ENCODE measurements at places on chromosomes 7 and 10. TPM values are rescaled to one million over a fixed set of nuclear protein-coding genes. Genes with fewer than 3 reads are reported as not detected.

DNA sequence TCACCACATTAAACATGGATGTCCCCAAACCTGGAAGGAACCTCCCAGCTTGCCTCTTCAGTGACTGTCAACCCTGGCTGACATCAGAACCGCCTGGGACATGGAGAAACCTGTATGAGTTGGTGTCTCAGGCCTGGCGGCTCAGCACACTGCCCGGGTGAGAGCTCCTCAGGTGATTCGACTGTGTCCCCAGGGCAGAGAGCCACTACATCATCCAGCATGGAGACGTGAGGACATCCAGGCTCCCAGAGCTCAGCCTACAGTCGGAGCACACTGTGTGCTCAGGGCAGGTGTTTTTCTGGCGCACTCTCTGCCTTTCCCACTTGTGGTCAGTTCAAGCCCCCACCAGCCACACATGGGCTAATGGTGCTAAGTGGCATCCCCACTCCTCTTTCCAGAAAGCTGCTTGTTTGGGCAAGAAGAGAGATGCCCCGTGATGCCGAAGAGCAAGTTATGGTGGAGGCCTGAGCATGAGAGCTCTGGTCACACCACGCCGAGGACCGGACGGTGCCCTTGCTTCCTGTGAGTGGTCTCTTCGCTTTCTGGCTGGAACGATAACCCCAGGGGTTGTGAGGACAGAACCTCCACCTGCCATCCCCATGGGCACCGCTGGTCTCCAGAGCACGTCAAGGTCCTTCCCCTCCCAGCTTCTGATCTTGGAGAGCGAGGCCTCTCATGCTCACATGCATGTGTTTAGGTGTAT, 38.5 kb downstream of the AMZ1 start:
- no peak for DNase-seq

DNA sequence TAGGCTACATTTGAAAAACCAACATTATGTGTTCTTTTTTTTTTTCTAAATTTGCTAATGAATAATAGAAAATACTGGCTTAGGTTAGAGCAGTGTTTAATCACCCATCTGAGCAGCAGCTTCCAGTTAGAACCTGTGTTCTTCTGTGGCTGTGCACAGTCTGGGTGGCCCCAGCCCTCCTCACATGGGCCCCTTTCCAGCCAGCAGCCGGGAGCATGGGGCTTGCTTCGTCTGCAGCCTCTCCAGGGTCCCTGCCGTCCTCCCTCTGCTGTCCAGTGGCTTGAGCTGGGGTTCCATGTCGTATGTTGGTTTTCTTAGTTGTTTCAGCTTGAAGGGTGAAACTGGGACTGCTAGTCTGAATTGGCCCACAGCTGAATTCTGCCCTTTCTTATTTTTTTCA, 37.3 kb downstream of the BNIP3 start:
- no peak for DNase-seq

GRCh38 chr10:59078978-59079377, 97.5 kb upstream of the PHYHIPL start:
- DNase-seq, result no peak

DNA sequence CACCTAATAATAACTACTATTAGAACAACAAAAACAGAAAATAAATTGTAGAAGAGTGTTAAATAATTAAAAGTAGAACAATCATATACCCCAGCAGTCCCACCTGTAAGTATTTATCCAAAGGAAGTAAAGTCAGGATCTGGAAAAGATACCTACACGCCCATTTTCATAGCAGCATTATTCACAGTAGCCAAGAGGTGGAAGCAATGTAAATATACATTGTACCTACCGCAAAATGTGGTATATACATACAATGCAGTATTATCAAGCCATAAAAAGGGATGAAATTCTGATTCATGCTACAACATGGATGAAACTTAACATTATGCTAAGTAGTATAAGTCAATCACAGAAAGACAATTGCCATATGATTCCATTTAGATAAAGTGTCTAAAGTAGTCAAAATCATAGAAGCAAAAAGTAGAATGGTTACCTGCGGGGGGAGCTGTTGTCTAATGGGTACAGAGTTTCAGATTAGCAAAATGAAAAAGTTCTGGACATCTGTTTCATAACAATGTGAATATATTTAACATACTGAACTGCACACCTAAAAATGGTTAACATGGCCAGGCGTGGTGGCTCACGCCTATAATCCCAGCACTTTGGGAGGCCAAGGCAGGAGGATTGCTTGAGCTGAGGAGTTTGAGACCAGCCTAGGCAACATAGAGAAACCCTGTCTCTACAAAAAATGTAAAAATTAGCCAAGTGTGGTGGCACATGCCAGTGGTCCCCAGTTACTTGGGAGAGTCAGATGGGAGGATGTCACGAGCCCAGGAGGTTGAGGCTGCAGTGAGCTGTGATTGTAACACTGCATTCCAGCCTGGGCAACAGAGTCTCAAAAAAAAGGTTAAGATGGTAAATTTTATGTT, 6.0 kb upstream of the TMED4 start:
- peak; percentile 28 for DNase-seq

- DNase-seq, result peak; percentile 51
Measured at GRCh38 chr10:102461187-102462054, 10.1 kb upstream of the C10orf95 start.

GRCh38 chr10:79890469-79890868, 58.4 kb downstream of the SFTPD start:
- no peak for DNase-seq

DNA sequence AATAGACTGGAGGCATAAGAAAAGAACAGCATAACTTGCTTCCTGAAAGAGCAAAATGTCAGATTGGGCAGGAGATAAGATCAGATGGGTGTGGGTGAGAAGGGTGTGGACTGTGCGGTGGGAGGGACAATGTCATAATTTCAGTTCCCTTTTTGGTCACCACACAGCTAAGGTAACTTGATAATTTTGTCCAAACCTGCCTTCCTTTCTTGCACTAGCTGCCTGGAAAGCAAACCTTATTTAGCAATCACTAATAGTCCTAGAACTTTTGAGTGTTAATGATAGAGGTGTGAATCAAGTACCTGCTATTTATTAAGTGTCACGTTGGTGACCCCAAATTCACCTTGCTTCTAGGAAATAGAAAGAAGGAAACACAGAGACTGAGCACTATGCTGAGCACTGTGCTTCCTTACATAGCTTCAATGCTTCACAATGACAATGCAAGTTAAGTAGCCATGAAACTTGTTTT, 72.4 kb upstream of the SP4 start:
- no peak for DNase-seq

- no peak for DNase-seq
Measured at GRCh38 chr7:86928308-86928707, 131.1 kb downstream of the ELAPOR2 start.

DNA sequence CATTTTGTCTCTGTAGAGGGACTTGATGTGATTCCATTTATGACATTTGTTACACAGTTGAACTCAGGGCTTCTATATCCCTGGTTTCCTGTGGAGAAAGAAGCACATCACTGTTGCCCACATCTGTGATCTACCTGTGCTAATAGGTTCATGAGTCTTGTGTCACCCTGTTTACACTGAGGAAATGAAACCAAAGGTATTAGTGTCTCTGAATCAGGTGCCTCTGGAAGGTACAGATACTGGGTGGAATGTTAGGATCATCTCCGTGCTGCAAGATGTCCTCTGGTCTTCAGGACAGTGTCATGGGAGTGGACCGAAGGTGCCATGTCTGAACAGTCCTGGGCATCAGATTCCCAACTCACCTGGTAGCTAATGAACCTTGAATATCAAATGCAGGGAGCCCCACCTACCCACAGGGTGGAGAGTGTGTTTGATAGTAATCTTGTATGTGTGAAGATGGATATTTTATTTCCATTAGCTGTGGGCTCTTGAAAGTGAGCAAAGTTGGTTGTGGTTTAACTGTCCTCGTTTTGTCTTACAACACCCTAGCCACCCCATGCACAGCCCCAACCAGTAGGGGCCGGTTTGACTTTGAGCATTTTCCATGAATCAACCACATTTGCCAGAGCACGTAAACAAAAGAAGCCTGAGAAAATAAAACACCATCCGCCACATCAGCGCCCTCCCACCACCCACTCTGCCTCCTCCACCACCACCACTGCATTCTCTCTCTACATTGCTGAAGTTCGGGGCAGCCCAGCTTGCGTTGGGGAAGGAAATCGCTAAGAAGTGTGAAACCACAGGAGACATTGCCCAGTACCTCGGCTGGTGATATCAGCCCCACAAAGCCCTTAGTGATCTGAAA, 40.7 kb downstream of the TARP start:
- DNase-seq, result peak; percentile 71

DNA sequence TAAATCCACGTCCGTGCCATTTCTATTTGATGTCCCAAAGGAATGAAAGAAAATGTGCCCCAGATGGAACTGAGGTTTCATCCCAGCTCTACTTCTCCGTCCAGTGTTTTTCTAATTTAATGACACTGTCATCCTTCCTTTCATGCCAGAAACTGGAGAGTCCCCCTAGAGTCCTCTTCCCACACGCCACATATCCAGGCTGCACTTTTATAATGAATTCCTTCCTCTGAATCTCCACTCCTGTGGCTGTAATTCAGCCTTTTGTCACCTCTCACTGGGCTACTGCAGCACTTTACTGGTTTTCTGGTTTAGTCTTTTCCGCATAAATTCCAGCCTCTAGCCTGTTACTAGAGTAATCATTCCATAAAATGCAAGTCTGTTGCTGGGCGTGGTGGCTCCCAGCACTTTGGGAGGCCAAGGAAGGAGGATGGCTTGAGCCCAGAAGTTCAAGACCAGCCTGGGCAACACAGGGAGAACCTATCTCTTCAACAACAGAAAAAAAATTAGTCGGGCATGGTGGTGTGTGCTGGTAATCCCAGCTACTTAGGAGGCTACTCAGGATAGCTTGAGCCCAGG, 142.6 kb upstream of the RHEB start:
- DNase-seq, result no peak

- no peak for DNase-seq
Measured at GRCh38 chr7:55242613-55243012, 122.5 kb upstream of the LANCL2 start.

DNA sequence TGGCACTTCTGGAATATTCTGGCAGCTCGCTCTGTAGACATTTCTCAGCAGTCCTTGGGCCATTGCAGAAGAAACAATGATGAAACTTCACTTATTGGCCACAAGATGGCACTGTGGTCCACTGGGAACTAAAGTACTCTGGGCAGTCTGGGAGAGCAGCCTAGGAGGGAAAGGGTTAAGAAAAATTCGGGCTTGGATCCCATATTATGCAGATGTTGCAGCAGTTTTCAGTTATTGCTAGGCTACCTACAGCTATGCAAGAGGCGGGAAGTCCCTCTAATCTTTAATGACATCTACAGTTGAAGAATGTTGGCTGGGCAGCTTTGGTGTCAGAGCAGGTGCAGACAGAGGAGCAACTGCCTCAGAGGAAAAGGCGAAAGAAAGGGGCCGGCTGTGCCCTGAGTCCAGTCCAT, 201.7 kb upstream of the PRSS58 start:
- DNase-seq, result peak; percentile 70

- DNase-seq, result peak; percentile 50
Measured at GRCh38 chr7:80307227-80307856, 172.7 kb downstream of the GNAI1 start.

- DNase-seq, result peak; percentile 57
Measured at GRCh38 chr10:31099664-31100063, 68.0 kb upstream of the ZNF438 start.

GRCh38 chr10:62813453-62813852, 2.7 kb downstream of the EGR2 start:
- no peak for DNase-seq

DNA sequence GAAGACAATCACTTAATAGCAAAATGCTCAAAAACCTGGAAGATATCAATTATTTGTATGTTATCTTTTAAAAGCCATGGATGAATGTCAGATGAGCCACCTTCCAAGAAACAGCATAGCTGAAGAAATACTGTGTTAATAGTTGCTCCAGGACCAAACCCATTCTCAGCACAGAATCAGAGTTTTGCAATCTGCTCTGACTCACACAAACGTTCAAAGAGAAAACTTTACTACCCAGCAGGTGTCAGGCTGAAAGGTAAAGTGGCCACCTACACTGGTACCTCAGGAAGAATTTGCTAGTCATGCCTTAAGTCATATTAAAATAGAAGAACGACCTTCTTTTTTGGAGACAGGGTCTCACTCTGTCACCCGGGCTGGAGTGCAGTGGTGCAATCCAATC, 526.5 kb downstream of the PARD3 start:
- peak; percentile 27 for DNase-seq

DNA sequence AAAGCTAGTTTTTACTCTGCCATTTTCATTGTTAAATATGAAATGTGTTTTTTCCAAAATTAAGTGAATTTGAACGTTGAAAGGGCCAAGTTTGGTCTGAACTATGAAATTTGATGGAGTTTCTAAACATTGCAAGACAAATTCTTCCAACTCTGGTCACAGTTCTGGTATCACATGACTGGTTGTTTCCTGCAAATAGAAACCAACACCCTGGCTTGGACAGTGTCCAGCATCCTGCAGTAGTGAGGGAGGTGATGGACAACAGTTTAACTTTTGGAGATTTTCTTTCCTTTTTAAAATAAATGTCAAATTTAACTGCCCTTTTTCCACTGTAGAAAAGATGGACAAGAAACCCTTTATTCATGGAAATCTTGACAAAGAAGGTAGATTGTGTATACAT, 54.8 kb upstream of the AGBL3 start:
- DNase-seq, result no peak

GRCh38 chr10:97584060-97584797, at the start of gene HOGA1:
Gene HOGA1 (plus strand): TSS chr10:97584389. CDS start chr10:97584704, 315 bp downstream.
- DNase-seq, result peak; percentile 51

- no peak for DNase-seq
Measured at GRCh38 chr10:79936625-79937615, 12.0 kb downstream of the SFTPD start.

- DNase-seq, result peak; percentile 52
Measured at GRCh38 chr10:69819716-69820506, 18.2 kb downstream of the COL13A1 start.

DNA sequence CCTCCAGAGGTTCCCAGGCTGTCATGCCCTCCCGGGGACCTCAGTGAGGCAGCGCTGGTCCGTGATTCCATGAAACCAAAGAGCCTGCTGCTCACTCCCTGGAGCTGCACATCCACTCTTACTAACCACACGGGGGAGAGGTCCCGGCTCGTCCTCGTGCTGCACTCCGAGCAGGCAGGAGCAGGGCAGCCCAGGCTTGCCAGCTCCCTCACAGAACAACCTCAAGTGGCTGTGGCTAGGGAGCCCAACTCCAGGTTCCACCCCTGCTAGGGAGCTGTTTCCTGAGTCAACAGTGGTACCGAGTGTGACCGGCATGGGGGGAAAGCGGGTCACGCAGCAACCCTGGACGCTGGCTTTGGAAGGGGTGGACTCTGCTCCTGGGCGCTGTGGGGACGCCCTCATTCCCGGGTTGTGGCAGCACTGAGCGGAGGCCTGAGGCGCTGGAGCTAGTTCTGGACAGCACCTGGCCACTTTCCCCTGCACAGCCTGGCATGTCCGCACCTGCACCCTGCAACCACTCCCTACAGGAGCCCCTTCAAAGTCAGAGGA, 27.9 kb upstream of the PPP2R2D start:
- no peak for DNase-seq

ST8SIA6 gene
- not detected for total RNA-seq

UNCX gene
- not detected for total RNA-seq

SLC39A12 gene
- not detected for total RNA-seq

ZPBP gene
- not detected for total RNA-seq

BTBD16 gene
- total RNA-seq, result not detected

INHBA gene
- total RNA-seq, result 103 TPM
